ENCODE measurements at places on chromosomes 11 and 22.

DNA sequence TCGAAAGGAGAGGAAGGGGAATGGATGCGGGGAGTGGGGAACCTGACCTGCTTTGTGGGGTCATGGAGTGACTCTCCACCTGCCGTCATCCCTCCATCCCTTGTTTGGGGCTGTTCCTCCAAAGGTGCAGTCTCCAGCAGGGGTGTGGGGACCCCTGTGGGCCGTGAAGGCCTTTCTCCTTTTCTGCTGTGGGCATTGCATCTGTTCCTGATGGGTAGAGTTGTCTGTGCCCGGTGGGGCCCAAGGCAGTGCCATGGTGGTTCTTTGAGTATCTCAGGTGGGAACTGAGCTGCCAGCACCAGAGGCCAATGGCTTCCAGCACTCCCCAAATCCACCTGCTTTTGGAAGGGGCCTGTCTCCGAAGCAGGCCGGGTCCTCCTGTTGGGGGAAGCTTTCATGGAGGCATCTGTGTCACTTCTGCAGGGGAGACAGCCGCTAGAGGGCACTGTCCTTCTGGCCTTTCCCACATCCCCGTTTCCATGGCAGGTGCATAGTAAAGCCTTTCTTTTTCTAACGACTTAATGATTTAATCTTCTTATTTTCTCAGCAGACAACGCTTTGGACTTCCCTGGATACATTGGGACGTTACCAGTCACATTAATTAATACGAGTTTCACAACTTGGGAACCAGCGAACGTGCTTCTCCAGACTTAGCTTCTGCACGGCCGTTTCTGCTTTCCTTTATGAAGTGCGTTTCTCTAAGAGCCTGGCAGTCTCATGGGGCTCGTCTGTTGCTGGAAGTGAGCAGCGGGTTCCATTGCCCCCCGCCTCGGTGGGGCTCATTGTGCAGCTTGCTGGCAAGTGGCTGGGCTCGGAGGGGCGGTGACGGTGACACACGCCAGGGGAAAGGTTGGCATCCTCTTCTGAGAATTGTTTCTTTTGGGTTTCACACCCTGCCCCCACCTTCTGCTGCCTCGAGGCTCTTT lies 57.1 kb downstream of the PARVB start:
- peak; percentile 66 for DNase-seq

GRCh38 chr11:11709447-11710239 lies 87.8 kb upstream of the GALNT18 start:
- DNase-seq, result no peak

GRCh38 chr22:27489178-27489675 lies 312.3 kb downstream of the MN1 start:
- no peak for DNase-seq

- DNase-seq, result no peak
Observed at GRCh38 chr11:45654231-45655011, 11.0 kb downstream of the CHST1 start.

DNA sequence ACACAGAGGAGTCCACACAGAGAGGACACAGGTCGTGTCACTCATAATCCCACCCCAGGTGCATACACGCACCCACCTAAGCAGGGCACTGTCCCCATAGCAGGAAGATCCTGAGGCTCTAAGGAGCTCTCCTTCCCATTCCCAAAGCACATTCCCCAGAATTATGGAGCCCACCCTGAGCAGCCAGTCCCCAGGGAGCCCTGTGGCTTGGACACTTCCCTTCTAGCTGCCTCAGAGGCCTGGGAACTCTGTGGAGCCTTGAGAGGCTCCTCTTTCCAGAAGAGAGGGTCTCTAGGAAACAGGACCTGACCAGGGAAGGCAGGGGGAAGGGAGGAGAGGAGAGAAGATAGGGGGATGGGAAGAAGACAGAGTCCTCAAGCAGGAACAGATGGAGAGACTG lies 29.8 kb downstream of the ARHGEF17 start:
- DNase-seq, result no peak

- DNase-seq, result no peak
Observed at GRCh38 chr11:77654770-77655434, 17.3 kb upstream of the CLNS1A start.

GRCh38 chr11:130631119-130631518 lies 182.7 kb downstream of the ADAMTS15 start:
- DNase-seq, result no peak

GRCh38 chr22:50086526-50086925 lies 1.3 kb upstream of the MLC1 start:
- no peak for DNase-seq

GRCh38 chr11:32136657-32137056 lies 45.8 kb downstream of the RCN1 start:
- no peak for DNase-seq

- DNase-seq, result no peak
Observed at GRCh38 chr11:35964841-35965240, 21.0 kb downstream of the LDLRAD3 start.

- no peak for DNase-seq
Observed at GRCh38 chr22:36339171-36340065, 48.3 kb downstream of the MYH9 start.

DNA sequence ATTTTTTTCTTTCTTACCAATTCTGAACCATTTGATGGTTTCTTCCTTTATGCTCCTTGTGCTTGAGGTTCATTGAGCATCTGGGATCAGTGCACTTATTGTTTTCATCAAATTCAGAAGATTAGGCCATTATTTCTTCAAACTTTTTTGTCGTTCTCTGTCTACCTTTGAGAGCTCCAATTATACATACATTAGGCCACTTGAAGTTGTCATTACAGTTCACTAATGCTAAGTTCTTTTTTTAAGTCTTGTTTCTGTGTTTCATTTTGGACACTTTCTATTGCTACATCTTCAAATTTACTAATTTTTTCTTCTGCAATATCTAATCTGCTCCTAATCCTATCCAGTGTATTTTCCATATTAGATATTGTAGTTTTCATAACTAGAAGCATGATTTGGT lies 40.8 kb downstream of the CDPF1 start:
- DNase-seq, result no peak

DNA sequence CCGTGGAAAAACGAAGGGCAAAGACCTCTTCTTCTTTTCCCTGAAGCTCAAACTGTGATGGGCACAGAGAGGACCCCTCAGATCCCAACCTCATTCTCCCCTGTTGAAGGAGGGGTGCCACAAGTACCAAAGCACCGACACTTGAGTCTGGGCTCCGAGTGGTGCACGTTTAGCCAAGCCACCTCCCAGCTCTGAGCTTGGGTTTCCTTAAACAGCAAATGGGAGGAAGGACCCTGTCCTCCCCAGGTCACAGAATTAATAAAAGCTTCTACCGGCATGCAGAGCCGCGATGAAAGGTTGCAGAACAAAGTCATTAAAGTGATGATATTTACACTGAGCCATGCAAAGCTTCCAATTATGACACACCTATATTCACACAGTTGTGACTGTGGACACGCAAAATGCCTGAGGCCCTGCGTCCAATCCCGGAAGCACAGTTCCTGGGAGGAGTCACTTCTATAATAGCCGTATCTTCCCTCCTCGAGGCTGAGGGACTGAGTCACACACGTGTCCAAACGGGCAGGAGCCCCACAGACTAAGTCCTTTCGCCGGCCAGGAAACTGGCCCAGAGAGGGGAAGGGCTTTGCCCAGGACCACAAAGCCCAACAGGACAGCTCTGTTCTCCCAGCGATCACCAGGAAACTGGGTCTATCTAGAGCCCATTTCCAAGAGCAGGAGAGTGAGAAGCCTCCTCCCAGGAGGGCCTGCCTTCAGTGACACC lies 922 bp upstream of the CSNK1E start:
- peak; percentile 31 for DNase-seq

- no peak for DNase-seq
Observed at GRCh38 chr11:103631841-103632240, 404.6 kb upstream of the DDI1 start.

- no peak for DNase-seq
Observed at GRCh38 chr11:36657610-36658267, 59.7 kb upstream of the RAG2 start.

- DNase-seq, result no peak
Observed at GRCh38 chr11:96464700-96465307, 75.0 kb downstream of the JRKL start.

- DNase-seq, result no peak
Observed at GRCh38 chr11:66415423-66415822, 5.4 kb upstream of the NPAS4 start.

DNA sequence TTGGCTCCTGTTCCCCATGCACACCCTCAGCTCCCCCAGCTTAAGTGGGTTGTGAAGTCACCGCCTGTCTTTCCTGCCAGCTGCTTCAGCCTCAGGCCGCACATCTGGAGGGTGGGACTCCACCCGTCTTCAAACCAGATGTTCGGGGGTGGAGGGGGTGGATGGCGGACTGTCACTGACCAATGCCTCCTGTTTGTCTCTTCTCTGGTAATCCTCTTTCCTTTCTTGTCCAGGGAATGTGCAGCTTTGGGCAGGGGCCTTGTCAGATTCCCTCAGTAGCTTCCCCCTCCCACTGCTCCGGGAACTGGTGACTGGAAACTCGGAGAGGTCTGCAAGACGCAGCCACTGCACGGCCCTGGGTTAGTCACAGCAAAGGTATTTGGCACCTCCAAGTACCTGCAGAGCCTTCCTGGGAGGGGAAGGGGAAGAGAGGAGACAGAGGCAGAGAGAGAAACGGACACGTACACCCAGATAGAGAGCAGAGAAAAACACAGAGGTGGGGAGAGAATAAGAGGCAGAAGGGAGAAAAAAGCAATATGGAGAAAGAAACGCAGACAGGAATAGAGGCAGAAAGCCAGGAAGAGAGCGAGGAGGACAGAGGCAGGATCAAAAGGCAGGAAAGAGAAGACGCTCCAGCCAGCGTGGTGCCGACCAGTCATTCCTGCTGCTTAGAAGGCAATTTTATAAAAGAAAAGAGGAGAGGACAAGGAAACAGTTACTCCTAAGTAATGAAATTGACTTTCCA lies 56.1 kb upstream of the TIMP3 start:
- no peak for DNase-seq

All from CD4-positive, alpha-beta T cell treated with Interleukin-15 for 1 hour (primary cell).